NCI-H146 (cell line): ENCODE measurements at places on chromosomes 5 and 9.
A peak's percentile ranks its signal among the peaks of the same experiment; 100 is the strongest.

DNA sequence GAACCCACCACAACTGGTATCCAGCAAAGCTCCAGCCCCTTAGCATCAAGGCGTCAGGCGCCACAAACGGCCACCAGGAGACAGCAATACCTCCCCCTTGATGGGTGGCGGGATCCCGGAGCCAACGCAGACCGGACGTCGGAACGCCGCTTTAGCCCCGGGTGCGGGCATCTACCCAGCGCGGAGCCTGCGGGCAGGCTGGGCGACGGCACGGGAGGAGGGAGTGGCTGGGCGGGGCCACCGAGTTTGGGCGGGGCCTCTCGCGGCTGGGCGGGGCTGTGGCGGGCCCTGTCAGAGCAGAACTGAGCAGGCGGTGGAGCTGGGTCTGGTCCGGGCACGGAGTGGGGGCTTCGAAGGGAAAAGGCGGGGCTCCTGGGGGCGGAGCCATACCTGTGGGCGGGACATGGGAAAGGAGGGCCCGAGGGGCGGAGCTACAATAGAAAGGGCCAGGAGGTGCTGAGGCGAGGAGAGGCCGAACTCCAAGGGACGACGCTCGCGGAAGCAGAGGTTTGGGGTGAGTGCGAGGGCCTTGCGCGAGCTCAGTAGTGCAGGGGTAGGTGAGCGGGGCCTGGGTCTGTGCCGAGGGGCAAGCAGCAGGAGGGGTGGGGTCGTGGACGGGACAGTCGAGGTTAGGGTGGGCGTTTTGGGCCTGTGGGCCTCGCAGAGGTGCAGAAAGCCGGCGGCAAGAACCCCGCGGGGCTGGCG, 40.2 kb upstream of the GARNL3 start:
- DNase-seq = peak; percentile 89

- peak; percentile 40 for DNase-seq
Measured at GRCh38 chr5:139698490-139699146, 50.5 kb downstream of the CXXC5 start.

DNA sequence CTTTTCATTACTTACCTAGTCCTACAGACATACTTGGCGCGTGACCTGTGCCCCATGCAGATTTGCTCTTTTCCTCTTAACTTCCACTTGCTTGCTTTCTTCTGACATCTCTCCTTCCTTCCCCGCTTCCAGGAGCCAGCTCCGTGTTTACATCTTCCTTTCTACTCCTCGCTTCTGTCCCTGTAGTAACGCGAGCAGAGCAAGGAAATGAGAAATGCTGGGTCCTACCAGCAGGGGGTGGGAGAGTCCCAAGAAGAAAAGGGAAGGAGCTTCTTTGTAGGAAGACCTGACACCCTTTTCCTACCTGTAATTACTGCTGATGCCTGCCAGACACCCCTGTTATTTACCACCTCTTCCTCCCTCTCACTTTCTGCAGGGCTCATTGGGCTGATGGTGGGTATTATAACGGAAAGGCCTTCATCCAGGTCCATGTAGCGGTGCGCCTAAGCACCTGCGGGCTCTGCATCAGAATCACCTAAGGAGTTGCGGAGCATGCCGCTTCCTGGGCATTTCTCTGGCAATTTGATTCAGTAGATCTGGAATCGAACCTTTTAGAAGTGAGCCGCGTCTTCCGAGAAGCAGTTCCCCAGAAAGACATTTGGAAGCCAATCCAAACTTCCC, 1260.8 kb upstream of the WWC1 start:
- DNase-seq = no peak

DNA sequence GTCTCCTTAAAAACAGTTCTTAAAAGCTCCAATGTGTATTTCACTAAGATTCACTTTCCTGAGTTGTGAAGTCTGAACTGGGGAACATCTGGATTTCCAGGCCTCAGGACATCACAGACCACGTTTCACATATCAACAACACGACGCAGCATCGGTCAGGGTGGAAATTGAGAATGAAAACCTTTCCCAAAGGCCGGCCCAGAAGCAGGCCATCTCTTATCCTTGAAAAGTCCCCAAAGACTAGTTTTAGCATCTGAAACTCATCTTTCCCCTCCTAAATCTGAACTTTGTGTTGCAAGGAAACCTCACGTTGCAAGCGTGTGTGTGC, 96.4 kb upstream of the COL5A1 start:
- DNase-seq = no peak

DNA sequence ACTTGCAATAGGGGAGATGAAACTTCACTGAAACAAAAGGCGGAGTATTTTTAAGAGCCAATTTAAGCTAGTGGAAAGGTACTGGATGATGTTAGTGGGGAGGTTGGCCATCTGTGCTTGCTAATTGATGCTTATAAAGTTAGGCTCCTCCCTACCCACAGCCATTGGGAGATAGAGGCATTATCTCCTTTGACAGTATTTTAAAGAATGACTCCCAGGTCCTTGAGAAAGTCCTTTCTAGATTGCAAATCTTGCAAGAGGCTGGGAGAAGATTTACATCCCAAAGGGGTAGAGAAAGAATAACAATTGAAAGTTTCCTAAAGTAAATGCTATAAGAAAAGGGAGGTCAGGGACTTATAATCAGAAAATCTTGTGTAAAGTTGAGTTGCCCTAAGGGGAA, 282.6 kb downstream of the BRINP1 start:
- no peak for DNase-seq

GRCh38 chr5:3000631-3001030, 249.2 kb upstream of the IRX2 start:
- DNase-seq = no peak

DNA sequence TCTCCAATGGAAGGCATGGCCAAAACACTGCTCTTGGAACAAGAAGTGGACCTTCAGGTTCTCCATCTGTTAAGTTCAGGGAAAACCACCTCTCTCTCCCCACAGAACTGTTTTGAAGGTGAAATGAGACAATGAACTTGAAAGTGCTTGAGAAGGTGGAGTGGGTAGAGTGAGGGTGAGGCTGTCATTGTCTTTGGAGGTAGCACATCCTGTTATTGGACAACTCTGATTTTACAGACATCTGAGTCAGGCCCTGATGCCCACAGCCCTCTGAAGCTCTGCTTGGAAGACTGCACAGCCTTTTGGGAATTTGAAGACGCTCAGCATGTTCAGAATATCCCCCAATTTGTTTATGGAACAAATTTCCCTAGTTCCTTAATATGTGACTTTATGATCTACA, 27.6 kb upstream of the TEX48 start:
- no peak for DNase-seq
